ENCODE measurements at places on chromosomes 13 and 19. TPM values are rescaled to one million over a fixed set of nuclear protein-coding genes. Genes with fewer than 3 reads are reported as not detected.
A peak's percentile ranks its signal among the peaks of the same experiment; 100 is the strongest.

DNA sequence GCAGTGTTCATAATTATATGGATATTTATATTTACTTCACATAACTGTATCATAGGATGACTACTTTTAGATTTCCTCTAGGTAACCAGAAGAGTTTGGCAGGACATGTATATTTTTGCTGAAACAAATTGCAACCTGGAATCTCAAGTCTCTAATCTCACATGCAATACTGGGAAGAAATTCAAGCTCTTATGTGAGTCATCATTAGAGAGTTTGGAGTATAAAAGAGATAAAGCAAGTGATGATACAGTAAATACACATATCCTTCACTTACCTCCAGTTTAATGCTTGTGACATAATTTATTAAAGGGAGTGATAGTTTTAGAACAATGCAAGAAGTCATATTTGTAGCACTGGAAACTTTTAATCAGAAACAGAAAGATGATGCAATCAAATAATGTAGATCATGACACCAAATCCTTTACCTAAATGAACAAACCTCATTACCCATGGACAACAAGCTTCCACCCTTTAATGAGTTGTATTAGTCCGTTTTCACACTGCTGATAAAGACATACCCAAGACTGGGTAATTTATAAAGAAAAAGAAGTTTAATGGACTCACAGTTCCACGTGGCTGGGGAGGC, 15.8 kb upstream of the OR7A17 start:
- DNase-seq, result no peak
- no peak overlapping the region for H3K27ac ChIP-seq
- no peak overlapping the region for H3K4me3 ChIP-seq
- no peaks in the 10 kb centered on the region for H3K4me1 ChIP-seq
- 0 out of 3 replicates have a peak, but pooled peaks cover 2% of the 10 kb centered on the region for H3K27me3 ChIP-seq

DNA sequence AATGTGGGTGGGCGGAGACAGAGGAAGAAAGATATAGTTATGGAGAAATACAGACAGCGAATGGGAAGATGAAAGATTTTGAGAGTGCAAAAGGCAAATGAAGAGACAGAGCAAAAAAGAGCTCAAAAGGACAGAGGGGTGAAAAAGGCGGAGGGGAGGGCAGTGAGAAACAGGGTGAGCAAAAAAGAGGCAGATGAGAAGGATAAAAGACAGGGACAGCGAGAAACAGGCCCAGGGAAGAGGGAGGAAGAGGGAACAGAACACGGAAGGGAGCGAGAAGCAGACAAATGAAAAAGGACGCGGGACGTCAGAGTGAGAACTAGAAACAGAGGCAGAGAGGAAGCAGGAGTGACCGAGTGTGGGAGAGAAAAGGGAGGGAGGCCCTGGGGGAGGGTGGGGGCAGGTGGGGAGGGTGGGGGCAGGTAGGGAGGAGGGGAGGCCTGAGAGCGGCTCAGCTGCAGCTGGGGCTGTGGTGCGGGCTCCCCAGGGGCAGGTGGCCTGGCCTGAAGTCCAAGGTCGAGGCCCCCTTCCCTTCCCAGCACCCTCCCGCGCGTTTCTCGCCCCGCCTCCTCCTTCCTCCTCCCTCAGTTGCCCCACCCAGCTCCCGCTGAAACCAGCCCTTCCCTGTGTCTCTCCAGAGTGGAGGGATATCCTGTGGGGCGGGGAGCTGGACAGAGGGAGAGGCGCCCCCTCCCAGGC, 2.9 kb downstream of the KLK1 start:
- DNase-seq, result peak; percentile 78
- peak overlapping the region; percentile 25 for H3K4me3 ChIP-seq
- H3K27ac ChIP-seq, result peak overlapping the region; percentile 74
- H3K27me3 ChIP-seq, result no peaks in the 10 kb centered on the region
- H3K4me1 ChIP-seq, result peaks cover 57% of the 10 kb centered on the region
- no peaks in the 10 kb centered on the region for H3K36me3 ChIP-seq

GRCh38 chr13:32334671-32335070, 19.4 kb downstream of the BRCA2 start:
- H3K27ac ChIP-seq, result no peak overlapping the region
- H3K27me3 ChIP-seq, result no peaks in the 10 kb centered on the region
- DNase-seq, result no peak

Gene CBARP
- total RNA-seq, result 6.6 TPM
